ENCODE measurements at places on chromosomes 6 and 20.
A peak's percentile ranks its signal among the peaks of the same experiment; 100 is the strongest.

GRCh38 chr6:45437439-45437815 lies 59.7 kb upstream of the SUPT3H start:
- no peak for DNase-seq

DNA sequence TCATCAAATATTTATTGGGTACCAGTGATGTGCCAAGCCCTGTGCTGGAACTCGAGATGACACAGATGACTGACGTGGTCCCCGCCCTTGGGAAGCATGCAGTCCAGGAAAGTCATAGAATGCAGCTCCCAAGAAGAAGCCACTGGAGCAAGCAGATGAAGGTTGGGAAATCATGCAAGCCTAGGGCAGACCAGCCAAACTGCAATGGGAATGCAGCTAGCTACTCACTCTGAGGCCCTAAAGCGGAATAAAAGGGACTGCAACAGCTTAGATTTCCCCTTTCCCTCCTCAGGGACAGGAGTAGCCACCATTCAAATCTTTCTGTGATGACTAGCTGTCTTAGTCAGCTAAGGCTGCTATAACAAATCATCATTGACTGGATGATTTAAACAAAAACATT lies 152.2 kb downstream of the MAFB start:
- no peak for DNase-seq

DNA sequence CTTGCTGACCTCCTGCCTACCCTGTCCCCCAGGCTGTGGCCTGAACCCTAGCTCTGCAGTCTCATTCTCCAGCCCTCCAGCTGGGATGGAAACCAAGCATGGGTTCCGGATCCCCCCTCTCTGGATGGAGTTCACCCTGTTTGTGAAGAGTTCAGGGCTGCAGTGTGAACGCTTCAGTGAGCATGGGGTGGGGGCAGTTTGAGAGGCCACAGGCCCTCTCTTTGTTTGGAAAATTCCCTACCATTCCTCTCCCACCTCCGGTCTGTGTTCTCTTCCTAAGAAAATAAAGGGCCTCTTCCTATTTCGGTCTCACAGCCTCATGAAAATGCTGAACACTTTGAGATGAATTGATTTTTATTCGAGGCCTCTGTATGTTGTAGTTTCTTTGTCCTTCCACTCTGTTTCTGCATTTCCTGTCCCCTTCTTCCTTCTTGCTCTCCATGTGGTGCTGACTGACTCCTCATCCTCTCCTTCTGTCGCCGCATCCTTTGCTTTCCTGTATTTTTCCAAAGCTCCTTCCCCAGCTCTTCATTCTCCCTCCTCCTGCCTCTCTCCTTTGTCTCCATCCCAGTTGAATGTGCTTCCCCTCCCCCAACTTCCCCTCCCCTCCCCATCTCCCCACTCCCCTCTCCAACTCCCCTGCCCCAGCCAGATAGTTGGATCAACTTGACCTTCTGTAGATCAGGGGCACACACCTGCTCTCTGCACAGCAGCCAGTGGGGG lies 2.4 kb upstream of the KCNK5 start:
- DNase-seq: no peak

DNA sequence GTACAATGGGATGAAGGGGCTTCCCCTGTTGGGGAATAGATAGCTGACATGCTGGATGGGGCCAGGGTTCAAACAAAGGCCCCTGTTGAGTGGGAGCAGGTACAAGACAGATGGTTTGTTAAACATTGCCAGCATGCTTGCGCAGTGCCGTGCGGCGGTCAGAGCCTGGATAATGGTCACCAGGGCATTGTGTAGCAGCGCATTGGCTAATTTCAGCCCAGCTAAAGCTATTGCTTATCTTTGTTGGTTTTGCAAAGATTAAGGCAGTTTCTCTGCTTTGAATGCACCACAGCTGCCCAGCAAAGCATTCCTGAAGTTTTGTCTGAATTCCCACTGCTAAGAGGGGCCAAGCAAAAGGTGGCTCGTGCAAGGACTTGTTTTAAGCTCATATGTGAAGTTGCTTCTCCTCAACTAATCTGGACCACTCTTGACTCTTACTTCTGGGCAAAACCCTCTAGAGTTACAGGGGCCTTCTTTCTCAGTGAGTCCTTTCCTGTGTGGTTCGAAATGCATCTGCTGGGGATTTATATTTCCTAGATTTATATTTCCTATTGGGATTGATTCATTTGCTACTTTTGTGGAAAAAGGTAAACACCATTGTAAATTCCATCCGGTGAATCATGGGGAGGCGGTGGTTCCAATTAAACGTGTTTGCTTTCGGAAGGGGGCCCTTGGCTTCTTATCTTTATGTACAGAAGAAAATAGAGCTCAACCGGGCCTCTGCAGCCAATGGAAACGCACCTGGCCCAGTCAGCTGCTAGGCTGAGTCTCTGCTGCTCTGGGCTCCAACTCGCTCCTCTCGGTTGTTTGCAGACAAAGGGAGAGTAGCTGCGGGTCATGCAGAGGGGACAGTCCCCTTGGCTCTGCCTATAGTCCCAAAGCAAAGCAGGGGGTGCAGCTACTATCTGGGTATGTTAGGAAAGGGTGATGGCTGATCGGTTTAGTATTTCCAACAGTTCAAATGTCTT lies 72.1 kb downstream of the FOXA2 start:
- DNase-seq: no peak

- no peak for DNase-seq
Measured at GRCh38 chr6:67184405-67184804, 1450.7 kb upstream of the ADGRB3 start.

DNA sequence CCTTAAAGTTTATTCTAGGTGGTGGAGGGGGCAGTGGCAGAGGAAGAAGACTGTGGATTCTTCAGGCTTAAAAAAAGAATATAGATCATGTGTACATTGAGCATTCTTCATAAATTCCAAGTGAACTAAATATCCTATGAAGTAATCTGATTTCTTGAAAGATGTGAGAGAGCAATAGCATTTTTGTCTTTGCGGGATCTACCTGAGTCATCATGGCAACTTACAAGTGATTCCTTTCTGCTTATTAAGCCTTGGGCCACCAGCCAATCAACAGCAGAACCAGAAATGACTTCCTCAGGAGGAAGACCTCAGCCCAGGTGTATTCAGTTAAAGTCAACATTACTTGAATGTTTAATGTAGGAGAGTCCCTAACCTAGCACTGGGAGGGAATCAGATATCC lies 756.9 kb downstream of the TFAP2A start:
- no peak for DNase-seq

GRCh38 chr6:134240665-134241431 lies 77.1 kb downstream of the SGK1 start:
- DNase-seq: peak; percentile 97

DNA sequence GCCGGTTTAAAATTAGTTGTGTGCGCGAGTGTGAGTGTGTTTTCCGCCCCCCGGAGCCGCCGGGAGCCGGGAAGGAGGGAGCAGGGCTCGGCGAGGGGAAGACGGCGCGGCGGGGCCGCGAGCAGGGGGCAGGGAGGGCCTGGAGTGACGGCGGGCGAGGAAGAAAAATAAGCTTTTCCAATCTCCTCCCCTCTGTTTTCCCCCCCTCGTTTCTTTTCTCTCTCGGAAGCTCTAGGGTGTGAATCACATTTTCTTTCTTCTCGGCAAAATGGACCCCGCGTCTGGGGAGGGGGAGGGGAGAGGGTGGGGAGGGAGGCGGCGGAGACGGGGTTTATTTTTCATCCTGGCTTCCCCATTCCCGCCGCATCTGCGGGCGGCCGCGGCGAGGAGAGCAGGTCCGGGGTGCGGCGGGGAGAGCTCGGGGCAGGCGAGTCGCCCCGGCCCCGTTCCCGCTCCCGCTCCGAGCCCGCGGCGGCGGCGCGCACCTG lies 881 bp downstream of the BICRAL start:
- peak; percentile 84 for DNase-seq

DNA sequence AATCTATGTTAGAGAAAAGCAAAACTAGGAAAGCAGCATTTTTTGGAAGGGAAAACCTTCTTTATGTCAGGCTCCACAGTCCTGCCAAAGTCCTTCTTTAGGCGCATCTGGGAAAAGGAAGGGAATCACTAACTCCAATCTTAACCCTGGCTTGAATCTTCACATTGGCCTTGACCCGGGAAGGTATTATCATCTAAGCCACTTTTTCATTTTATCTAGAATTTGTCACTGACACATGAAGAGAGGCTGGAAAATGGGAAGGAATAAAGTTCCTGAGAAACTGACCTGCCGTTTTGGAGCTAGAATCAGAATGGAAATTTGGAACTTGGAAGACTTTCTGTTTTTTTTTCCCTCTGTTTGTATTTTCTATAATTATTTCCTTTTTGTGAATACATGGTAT lies 53.4 kb upstream of the UTRN start:
- no peak for DNase-seq

DNA sequence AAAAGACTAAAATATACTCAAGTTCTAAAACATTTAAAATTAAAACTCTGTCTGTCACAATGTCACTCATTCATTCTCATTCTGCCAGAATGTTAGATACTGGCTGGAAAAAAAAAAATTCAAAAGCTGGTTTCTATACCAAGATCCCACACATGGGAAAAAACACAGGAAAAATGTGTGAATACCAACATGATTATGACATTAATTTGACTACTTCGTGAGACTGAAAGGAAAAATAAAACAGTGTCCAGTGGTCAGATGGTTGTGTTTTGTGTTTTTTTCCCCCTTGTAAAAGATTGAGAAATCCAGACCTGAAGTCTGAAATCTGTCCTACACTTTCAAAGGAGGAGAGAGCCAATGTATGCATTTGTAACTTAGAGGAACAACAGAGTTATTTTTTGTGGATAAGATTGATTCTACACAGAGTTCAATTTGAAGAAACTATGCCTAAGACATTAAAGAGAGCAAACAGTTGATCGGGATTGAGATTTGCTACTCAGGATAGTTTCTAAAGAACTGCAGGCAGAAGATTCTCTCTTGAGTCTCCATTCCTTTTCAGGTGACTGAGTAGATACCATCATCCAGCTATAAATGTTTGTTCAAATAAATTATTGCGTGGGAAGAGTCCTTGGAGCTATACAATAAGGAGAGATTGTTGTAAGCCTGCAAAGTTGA lies 39.2 kb upstream of the TXLNB start:
- no peak for DNase-seq

DNA sequence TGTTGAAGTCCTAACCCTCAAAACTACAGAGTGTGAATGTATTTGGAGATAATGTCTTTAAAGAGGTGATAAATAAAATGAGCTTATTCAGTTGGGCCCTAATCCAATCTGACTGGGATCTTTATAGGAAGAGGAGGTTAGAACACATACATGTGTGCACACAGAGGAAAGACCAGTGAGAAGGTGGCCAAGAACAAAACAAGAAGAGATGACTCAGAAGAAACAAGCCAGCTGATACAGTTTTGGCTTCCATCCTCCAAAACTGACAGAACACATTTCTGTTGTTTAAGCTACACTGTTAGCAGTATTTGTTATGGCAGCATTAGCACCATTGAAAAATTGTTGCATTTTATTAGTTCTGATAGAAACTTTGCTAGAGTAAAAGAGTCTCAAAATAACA lies 609.3 kb upstream of the IMPG1 start:
- no peak for DNase-seq

DNA sequence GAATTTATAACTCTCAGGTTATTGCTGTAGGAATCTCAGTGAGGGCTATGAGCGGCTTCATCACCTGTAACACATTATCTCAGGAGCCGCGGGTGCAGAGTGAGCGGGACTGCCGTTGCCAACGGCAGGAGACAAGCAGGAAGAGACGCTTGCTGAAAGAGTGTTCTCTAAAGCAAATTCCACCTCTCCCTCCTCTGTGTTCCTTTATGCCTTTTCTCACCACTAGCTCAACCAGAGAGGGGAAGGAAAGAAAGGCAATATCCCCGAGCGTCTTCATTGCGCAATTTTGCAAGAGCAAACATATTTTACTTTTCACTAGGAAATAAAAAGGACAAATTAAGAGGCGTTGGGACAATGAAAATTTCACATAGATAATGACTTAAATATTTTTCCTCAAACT lies 185.2 kb upstream of the EXOC2 start:
- no peak for DNase-seq

DNA sequence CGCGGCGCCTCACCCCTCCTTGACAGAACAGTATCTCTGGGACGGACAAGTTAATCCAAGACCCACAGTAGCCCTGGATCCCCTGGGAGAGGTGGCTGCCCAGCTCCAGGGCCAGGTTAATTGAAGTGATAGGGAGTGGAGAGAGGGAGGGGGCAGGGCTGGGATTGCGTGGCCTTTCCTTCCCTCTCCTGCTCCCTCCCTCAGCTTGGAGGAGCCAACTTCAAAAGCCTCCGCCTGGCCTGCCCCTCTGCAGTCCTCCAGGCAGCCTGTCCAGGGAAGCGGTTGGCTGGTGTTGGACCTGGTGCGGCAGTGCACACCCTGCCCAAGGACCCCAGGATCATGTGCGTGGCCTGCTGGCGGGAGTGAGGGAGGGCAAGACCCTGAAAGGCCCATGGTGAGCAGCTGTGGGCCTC lies at the start of gene C20orf204:
Gene C20orf204, plus strand, starts transcription at position 250 of the 413 bp plus-strand sequence. Its CDS starts 142 bp downstream, at position 392.
- DNase-seq: no peak

GRCh38 chr6:37583261-37583660 lies 83.6 kb upstream of the CCDC167 start:
- DNase-seq: no peak

DNA sequence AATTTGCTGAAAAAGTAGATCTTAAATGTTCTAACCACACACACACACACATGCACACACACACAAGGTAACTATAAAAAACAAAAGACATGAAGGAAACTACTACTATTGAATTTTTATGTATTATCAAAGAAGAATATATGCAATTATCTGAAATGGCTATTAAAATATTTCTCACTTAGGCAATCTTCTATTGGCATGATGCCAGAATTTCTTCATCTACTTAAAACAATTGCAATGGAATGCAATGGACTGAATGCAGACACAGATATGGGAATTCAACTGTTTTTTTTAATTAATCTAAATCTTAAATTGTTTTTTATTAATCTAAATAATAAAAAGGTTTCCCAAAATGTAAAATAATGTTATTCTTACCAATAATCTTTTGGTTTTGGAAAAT lies 152.6 kb upstream of the SMLR1 start:
- no peak for DNase-seq

DNA sequence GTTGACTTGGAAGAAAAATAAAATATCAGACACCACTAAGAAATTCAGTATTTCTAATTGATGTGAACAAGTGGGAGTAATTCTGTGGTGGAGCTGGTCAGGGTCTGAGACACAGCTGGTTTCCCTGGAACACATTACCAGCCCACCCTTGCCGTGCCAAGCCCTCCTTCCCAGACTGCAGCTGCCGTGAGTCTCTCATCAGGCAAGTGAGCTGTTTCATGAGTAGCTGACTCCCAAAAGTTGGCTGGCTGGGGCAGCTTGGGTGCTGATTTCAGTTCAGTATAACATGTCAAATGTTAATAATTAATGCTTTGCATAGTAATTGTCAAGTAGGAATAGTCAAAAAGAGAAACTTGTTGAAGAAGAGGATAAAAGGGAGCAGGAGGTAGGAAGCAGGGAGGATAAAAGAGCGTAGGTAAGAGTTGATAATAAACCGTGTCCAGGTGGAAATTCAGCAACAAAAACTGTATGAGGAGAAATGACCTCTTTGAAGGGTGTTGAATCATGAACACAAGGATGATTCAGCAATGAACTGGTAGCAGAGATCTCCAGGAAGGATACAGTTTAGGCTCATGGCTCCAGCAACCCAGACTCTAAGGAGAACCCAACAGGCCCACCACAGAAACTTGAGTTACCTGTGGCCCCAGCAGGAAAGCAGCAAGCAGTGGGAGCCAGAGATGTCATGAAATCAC lies 110.9 kb upstream of the SSTR4 start:
- DNase-seq: no peak
